Suppressor macrophage treated with lipopolysaccharide for 1 hour (primary cell): ENCODE measurements at places on chromosomes 13 and 19.

DNA sequence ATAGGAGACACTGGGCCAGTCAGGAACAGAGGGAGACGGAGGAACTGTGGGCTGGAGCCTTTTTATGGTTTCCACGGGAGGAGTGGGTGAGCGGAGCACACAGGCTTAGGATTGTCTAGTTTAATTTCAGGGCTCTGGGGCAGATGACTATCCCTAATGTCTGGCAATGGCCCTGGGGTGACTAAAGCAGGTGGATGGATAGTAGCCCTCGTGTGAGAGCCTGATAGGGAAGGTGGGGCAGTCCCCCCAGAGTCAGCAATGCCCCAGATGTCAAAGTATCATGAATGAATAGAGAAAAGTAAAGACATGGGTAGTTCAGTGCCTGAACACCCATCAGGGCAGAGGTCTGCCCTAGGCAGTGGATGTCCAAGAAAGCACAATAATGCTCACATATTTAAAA, 94.2 kb downstream of the ZDHHC20 start:
- no peak for DNase-seq

DNA sequence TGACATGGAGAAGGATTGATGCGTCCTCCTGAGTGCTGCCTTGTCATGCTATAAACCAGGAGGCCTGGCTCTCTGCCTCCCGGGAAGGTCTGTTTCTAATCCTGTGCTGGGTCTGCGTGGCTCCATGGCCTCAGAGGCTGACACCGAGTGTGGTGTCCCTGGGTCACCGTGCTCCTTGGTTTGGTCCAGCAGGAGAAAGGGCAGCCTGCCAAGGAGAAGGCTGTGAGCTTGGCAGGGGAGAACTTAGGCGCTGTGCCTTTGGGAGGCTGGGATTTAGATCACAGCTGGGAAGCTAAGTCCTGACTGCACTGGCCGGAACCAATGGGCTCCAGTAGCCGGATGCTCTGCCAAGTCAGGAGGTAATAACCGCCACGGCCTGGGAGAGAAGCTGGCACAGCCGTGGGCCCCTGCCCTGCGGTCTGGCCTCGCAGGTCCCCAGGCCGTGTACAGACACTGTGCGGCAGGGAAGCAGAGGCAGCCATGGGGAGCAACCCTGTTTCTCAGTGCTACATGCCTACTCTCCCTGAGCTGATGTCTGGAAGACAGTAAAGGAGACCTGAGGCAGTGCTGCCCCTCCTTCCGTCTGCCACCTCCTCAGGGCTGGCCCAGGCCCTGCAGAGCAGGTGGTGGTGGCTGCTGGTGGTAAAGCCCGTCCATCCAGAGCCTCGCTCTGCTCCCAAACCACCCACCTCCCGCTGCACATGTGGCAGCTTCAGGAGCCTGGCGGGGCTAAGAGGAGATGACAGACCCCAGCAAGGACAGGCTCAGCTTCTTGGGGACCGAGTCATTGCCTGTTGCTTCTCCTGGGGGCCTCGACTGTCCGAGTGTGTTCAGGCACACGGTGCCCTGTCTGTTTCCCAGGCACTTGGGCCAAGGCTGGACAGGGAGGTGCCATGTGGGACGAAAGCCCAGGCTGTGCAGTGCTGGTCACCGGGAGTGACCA, 44.9 kb downstream of the C13orf46 start:
- DNase-seq = no peak

DNA sequence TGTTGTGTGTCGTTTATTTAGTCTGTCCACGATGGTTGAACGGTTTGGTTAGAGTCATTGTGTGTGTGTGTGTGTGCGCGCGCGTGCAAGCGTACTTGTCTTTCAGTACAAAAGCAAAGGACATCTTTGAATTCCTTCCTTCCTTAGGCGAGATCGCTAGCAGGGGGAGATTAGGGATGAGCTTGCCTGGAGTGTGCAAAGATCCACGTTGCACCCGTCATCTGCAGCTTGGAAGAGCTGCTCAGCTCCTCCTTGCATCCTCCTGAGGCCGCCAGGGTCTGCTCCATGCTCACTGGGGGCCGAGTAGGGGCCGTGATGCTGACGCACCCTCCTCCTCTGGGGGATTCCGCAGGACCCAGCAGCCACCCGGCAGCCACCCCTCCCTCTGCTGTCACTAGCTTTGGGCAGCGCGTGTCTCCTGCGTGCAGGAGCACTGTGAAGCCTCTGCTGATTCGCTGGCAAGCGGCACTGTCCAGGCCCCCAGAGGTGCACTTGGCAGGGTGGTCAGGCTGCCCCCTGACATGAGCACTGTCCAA, 137.3 kb downstream of the KDM4B start:
- DNase-seq = no peak

- DNase-seq = peak; percentile 7
Measured at GRCh38 chr13:91399189-91400062, 1.0 kb downstream of the GPC5 start.

DNA sequence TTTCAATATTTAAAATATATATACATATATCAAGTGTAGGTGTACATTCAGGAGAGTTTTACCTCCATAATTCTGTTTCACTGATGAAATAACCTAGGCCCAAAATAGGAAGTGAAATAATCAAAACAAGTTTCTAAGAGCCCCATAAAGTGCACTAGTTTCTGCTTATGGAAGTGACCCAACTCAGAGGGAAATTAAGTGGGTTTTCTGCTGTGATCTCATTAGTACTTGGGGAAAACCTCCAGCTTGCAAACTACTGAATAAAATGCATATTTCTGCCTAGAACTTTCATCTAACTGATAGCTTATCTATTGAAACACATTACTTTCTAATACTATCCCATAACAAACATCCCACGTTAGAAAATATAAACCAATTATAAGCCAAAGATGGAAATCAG, 45.4 kb upstream of the MIR17HG start:
- peak; percentile 16 for DNase-seq

DNA sequence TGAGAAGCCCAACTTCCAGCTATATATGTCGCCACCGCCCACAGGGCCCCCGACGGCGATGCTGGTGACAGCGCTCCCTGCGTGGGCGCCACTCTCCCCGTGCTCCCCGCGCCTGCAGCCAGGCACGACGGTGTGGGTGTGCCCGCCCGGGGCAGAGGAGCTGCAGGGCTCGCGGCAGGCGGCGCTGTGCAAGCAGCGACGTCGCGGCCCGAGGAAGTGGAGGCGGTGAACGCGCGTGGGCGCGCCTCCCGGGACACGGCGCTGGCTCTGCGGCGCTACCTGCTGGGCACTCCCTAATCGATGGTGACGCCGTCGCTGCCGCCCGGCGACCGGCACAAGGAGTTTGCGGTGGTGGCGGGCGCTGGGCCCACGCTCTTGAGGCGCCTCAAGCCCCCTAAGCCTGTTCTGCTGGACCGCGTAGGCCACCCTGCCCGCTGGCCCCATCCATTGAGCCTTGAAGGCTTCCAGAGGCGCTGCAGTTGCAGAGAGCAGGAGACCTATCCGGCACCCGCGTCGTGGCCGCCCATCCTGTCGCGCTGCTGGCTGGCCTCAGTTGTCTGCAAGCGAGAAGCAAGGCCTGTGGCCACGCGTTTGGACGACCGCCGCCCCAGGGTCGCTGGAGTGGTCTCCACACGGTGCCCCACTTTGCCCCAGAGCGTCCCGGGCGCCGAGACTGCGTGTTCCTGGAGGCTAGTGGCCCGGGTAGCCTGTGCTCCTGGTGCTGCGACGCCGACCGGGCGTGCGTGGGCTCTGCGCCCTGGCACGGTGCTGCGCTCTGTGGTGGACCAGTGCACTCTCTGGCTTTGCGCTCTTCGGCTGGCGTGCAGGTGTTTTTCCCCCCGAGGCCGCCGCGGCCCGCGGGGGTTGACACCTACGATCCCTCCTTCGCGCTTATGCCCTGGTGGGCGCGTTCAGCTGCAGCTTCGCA, 23.1 kb downstream of the LRFN3 start:
- DNase-seq = peak; percentile 90

GRCh38 chr19:14767466-14767971, 10.8 kb downstream of the ADGRE2 start:
- DNase-seq = no peak

- DNase-seq = peak; percentile 54
Measured at GRCh38 chr13:98525456-98526181, 51.3 kb downstream of the STK24 start.

- DNase-seq = peak; percentile 39
Measured at GRCh38 chr19:51258165-51259160, 7.6 kb downstream of the SIGLECL1 start.

GRCh38 chr13:114024603-114025404, 50.9 kb upstream of the C13orf46 start:
- no peak for DNase-seq

DNA sequence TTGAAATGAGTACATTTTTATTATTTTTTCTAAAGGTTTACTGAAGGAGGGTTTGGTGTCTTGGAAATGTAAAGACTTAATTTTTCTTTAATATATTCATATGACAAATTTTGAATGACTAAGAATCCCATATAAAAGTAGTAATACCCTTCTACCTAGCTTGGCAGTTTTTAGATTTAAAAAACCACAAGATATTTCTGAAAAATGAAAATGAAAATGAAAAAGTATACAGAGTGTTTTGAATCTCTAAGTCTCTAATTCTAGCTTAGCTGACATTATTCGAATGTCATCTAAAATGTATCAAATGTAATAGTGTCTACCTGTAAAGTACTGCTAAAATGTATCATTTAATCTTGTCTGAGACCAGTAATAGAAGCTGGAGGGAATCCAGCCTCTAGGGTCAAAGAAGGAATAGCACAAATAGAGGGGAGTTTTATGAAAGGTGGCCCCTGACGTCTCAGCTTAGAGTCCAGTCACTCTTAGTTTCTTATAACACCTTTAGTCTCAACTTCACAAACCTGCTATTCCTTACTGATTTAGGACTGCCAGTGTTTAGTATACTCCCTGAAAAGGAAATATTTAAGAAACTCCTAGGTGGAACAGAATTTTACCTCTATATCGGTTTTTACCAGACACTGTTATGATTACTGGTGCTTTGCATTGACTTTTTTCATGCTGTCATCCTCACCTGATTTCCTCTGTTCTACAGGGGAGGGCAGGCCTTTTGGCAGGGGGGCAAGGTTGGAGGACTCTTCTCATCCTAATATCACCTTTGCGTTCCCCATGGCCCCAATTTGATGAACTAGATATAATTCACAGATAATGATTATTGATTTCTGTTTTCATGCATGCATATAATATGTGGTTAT, 16.2 kb upstream of the MIR17HG start:
- no peak for DNase-seq
